ENCODE measurements at places on chromosomes 11 and 22. TPM values are rescaled to one million over a fixed set of nuclear protein-coding genes. Genes with fewer than 3 reads are reported as not detected.

The FDXACB1 gene
- 4.3 TPM for total RNA-seq

The OR5M3 gene
- not detected for total RNA-seq

The HORMAD2 gene
- 3.1 TPM for total RNA-seq

The SERPING1 gene
- 3.2 TPM for total RNA-seq

DNA sequence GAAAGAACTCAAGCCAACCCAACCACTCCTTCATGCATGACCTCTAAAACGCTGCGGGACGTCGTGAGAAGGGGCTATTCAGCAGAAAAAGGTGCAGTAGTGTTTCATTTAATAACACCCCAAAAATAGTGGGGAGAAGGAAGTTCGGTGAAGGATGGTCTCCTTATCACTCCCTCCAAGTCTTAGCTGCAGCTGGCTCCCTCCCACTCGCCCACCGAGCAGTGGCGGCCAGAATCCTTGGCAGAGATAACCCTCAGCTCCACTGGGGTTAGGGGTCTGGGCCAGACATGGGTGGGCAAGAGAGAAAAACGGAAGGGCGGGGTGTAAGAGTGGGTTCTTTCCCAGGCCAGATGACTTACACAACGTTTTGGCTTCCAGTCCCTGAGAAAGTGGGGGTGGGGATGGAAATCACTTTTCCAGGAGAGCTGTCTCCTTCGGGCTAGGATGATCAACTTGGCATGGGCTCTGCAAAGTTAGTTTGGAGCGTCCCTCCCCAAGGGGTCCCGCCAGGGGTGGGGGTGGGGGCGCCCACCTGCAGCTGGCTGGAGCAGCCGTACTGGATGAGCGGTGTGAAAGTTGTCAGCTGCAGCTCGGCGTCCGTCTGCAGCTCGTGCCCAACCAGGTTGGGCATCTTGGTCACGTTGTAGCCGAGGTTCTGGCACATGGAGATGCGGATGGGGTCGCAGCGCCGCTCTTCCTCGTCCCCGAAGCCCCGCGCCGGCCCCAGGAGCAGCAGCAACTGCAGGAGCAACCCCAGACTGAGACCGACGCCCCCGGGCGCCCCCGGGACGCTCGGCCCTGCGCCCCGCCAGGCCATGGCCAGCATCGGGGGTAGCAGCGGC is 705 bp downstream of the FZD4 start:
- peak; percentile 30 for DNase-seq

DNA sequence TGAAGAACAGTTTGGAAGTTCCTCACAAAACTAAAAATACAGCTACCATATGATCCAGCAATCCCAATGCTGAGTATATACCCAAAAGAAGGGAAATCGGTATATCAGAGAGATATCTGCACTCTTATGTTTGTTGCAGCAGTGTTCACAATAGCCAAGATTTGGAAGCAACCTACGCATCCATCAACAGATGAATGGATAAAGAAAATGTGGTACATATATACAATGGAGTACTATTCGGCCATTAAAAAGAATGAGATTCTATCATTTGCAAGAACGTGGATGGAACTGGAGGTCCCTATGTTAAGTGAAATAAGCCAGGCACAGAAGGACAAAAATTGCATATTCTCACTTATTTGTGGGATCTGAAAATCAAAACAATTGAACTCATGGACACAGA is 46.5 kb downstream of the XRRA1 start:
- DNase-seq, result no peak

DNA sequence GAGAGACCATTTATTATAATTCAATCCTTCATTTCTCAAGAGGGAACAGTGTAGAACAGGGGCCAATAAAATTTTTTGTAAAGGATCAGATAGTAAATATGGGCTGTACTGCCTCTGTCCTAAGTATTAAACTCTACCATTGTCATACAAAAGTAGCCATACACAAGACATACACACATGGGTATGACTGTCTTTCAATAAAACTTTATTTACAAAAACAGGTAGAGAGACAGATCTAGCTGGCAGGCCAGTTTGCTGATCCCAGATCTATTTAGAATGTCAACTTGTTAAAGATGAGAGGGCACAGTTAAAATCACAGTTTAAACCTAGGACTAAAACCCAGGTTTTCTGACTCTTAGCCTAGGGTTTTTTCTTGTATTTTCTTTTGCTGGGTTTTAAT is 16.7 kb downstream of the TRAF6 start:
- DNase-seq, result no peak

DNA sequence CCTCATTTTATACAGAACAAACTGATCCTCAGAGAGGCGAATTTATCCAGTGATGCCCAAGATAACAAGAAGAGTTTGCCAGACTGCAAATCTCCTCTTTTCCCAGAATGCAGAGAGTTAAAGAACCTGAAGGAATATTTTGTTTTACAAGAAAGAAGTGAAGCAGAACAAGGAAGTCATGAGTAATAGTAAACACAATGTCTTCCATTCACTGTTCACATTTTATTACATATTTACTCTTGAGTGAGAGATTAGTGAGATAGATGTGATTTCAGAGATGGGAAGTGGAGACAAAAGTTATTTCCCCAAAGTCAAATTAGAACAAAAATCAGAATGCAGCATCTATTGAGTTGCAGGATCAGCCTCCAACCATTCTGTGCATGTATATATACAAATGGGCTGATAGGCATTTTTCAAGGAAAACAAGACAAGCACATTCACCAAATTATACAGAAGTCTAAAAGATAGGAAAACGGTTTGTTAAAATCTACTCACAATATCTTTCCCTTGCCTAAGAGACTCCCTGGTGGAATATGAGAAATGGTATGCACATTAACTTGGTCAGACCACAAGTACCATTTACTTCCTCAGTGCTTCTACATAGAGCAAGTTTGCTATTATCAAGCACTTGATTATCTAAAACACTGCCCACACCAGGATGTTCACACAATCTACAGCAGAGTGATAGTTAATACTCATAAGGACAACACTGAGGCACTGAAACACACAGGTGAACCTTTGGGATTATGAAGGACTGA is 12.0 kb downstream of the GUCY1A2 start:
- no peak for DNase-seq

DNA sequence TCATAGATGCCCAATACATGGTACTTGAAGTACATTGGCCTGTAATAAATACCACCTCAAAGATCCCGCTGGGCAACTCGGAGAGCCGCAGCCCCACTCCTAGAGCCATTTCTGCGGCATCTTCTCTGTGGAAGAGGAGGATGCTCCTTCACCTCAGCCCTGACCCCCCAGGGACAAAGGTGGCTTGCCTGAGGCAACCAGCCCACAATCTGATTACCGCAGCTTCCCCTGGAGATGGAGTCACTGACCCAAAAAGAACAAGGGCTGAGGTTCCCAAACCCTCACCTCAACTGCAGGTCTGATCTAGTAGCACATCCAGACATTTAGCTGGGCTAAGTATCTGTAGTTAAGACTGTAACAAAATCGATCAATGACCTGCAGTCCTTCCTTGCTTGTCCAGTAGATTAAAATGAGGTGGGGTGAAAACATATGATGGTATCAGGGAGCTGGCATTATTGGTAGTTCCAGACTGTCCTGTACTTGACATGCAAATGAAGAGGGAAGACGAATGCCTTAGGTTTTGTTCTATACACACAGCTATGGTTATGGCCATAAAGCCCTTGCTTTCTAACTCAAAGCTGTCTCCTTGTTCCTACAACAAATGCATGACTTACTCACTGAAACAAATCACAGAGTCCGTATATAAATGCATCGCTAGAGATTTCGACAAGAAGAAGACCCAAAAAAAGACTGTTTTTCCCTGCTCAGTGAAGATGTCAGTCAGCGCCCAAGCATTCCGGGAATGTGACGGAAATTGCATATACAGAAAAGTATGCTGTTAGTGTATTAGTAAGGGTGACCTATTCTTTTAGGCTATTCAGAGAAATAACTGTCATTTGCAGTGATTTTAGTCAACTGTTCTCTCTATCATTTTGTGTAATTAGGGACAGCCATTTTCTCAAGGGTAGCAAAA is 33.7 kb downstream of the C11orf71 start:
- peak; percentile 25 for DNase-seq

DNA sequence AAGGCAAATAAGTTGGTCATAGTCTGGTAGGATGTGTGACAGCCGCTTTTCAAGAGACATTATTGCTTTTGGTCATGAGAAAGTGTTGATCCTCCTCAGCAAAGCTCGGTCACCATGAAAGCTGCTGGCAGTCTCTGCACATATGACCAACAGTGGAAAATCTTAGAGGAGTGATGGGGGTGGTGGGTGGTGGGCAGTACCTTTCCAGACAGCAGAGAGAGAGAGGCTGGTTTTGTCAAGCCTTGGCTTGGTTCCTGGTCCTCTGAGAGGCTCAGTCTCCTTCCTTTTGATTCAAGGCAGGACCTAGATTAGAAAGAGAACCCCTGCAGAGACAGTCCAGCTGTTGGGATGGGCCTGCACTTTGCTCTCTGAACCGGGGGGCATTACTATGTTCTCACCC is 20.0 kb upstream of the VSIG10L2 start:
- no peak for DNase-seq

- no peak for DNase-seq
These were observed 98.7 kb downstream of the RNF169 start for GRCh38 chr11:74847395-74847794.

DNA sequence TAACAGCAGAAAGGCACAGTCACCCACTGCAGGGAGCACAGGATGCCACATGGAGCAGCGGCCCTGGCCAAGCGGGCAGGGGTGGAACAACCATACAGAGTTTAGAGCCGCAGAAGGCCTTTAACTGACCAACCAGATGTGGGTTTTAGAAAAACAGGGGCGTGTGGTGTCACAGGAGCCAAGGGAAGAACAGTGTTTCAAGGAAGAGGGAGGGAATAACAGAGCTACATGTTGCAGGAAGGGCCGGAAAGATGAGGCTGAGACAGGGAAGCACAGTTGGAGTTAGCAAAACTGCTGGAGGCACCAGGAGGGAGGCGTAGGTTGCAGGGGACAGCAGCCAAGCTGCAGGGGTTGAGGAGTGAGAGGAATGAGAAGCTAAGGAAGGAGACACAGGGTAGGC is 7.8 kb upstream of the NAA40 start:
- DNase-seq, result no peak

DNA sequence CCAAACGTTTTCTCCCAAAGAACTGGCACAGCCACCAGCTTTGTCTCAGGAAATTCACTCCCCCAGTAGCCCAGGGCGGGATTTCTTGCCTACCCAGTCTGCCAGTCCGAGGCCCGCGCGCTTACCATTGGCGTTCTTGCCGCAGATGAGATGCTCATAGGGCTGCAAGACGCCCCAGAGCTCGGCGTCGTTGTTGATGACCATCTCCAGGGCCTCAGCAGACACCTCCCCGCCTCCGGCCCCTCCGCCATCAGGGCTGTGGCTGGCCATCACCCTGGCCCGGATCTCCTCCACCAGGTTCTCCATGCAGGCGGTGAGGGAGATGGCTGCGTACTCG is 1.3 kb downstream of the ABTB2 start:
- DNase-seq, result no peak

DNA sequence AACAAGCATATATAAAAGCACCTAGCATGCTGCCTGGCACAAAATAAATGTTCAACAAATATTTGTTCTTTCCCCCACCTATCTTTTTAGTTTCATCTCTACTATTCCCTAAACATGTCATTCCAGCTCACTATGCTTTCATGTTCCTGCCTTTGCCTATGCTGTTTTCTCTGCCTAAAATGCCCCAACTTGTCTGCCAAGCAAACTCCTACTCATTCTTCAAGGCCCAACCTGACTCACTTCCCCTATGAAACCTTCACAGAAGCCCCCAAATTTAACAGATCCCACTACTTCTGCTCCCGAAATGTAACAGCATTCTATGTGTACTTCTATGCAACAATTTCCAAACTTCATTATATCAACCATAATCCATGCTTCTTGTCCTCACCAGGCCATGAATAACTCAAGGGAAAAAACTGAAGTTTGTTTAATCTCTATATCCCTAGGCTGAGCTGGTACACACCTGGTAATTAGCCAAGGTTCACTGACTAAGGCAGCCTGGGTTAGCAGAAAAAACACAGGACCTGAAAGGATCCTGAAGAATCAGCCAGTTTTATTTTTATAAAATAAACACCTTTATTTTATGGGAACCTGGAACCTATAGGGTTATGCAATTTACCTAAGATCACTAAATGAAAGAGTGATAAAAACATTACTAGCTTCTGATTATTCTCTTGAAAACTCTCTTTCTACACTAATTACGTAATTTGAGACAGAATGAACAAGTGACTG is 72.2 kb downstream of the PAK1 start:
- DNase-seq, result no peak

- DNase-seq, result no peak
These were observed 209.0 kb downstream of the PGR start for GRCh38 chr11:100920593-100920992.

GRCh38 chr11:130202009-130202817 is 42.6 kb downstream of the ST14 start:
- no peak for DNase-seq

DNA sequence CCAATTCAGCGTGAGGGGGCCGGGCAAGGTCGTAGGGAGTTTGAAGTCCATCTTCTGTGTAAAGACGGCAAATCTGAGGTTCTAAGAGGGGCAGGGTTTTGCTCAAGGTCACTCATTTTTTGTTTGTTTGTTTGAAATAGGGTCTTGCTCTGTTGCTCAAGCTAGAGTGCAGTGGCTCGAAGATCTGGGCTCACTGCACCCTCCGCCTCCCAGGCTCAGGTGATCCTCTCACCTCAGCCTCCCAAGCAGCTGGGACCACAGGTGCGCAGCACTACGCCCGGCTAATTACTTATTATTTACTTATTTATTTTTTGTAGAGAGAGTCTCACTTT is 355 bp upstream of the AP1B1 start:
- no peak for DNase-seq

DNA sequence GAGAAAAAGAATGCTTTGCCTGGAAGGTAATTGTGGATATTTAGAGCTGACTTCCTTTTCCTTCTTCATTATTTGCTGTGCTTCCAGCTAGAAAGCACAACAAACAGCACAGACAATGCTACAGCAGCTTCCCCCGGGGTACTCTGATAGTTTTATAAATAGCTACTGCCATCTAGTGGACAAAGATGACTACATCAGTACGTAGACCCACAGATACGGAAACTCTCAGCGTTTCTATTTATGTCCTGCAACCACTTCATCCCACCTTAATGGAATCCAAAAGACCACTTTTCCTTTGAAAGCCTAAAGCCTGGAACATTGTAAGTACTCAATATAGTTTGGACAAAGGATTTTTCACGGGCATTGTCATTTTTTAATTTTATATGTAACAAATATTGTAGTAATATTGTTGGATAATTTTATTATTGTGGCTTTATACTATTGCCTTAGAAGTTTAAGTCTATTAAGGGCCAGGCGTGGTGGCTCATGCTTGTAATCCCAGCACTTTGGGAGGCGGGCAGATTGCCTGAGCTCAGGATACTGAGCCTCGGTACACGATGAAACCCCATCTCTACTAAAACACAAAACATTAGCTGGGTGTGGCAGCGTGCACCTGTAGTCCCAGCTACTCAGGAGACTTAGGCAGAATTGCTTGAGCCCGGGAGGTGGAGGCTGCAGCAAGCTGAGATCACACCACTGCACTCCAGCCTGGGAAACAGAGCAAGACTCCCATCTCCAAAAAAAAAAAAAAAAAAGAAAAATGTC is 7.5 kb downstream of the HSPA8 start:
- peak; percentile 75 for DNase-seq
